ENCODE measurements at places on chromosomes 3 and 15.

GRCh38 chr15:62344806-62345539 is 179.9 kb upstream of the C2CD4B start:
- DNase-seq, result peak; percentile 35

DNA sequence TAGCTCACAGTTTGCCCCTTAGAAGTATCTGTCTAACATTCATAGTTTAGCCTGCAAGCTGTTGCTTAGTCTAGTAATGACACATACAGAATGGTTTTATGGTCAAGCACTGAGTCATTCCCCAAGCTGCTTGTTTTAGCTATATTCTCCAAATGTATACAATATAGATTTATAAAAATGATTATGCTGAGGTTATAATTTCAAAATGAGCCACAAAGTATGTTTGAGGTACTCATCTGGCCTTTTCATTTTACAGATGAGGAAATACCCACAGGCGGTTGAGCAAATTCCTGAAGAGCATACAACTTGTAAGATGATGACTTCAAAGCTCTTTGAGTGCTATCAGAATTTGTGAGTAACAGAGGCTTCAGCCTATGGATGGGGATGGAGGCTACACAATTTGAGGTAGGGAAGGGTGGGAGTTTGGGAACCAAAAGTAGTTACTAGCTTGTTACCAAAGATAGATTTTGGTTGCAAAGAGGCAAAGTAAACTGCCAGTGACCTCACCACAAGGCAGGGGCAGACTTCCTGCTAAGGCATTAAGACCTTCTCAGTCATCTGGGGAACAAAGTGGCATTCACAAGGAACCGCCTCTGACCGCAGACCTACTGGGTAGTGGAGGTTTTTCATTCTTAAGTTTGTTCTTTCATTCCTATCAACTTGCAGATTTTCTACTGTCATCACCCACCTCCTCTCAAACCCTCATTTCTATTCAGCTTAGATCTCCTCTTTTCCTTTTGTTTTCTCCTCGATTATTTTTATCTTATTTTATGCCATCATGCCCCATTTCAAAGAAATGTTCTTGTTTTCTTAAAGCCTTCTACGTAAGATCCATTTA is 257.2 kb upstream of the NECTIN3 start:
- DNase-seq, result no peak

DNA sequence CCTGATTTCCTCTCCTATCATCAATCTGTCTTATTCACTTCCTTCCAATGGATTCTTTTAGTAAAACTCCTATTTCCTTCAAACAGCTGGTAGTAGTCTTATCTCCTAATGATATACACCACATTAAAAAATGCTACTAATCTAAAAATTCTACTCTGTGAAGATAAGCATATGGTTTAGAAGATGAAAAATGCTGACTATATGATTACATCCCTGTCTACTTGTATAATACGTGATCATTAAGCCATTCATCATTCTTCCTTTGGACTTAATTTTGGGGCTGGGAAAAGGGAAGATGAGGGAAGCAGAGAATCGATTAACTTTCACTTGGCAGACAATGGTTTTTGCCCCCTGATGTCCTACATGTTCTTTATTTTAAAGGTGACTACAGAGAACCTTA is 453.1 kb downstream of the NSUN3 start:
- no peak for DNase-seq

- no peak for DNase-seq
Observed at GRCh38 chr3:64518496-64518895, 169.3 kb downstream of the ADAMTS9 start.

DNA sequence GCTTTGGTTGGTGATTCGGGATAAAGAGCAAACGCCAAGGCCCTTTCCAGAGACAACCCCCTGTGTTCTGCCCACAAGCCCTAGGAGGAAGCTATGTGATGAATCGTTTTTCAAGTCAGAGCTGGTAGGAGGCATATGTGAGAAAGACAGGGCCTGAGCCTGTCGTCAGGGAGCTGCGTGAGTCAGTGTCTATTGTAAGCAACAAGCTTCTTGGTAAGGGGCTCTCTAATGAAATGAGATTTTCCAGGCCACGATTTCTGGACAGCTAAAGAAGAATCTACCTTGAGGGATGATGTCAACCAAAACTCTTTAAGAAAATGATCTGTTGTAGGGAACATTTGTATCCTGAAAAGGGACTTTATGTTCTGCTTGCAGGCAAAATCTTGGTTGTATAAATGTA is 318.9 kb upstream of the IL12A start:
- no peak for DNase-seq

DNA sequence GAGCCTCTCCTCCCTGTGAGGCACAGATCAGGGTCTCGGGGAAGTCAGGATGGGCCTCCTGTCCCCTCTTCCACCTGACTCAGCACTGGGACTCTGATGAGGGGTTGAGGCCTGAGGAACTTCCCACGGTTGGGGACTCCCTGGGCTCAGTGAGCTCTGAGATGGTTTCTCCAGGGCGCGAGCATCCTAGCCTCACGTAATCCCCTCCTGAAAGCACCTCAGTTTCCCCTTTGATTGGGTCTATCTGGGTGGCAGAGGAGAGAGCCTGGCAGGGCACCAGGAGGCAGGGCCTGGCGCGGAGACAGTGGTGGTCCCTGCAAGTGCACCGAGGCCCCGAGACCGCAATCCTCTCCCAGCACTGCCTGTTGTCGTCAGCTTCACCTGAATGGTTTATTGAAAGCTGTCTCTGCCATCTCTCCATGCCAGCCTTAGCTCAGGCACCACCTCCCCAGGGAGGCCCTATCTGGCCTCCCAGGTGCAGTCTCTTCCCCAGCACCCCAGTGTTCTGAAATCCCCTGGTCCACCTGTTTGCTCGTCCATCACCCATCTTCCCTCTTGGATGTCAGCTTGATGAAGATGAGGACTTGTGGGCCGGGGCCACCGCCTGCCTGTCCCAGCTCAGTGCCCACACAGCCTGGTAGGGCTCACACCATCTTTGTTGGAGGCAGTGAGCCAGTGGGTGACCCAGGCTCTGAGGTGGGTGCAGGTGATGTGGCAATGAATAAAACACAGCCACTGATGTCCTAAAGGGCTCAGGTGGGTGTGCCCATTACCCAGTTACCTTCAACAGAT is 52.2 kb upstream of the PCSK6 start:
- no peak for DNase-seq

DNA sequence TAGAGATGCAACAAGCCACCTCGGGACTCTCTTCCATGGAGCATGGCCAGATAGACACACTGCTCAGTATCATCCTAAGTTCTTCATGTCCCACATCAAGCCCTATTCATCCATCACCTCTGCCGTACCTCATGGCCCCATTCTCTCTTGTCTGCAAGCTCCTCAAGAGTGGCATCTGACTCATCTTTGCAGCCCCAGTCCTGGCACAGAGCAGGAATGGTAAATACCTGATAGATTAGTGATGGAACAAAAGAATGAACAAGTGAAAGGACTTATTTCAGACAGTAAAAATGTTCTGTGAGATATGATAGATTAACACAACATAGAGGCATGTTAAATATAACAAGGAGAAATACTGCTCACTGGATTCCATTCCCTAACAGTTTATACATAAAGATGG is 176.4 kb downstream of the ISL2 start:
- DNase-seq, result no peak

- no peak for DNase-seq
Observed at GRCh38 chr3:146374146-146374545, 95.2 kb downstream of the PLSCR2 start.

DNA sequence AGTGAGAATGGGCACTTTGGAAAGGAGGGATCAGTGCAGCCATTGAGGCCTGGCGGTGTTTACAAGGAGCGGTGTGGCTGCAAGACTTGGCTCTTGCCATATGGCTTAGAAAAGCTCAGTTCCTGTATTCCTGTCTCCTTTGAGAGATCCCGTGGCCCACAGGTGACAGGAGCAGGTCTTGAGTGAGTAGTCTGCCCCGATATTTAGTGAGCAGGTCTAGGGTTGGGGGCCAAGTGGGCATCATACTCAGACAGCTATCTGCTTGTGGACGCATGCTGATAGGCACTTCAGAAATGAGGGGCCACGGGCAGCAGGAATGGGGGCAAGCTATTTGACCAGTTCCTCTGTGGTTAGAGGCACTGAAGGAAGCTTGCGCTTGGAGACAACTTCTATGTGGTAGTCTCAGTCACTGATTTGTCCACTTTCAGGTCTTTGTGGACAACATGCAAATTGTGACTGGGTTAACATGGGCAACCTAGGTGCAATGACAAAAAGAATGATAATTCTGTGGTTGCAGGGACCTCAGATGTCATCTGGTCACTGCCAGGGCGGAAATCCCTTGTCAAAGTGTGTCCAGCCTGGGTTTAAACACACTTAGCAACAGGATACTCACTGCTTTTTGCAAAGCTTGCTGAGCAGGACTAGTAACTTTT is 1.1 kb downstream of the TMED3 start:
- no peak for DNase-seq

- DNase-seq, result no peak
Observed at GRCh38 chr3:38397320-38397719, 50.7 kb downstream of the XYLB start.

GRCh38 chr3:171420667-171421066 is 39.5 kb downstream of the TNIK start:
- DNase-seq, result no peak

GRCh38 chr3:150742141-150742523 is 20.8 kb downstream of the SIAH2 start:
- DNase-seq, result no peak

DNA sequence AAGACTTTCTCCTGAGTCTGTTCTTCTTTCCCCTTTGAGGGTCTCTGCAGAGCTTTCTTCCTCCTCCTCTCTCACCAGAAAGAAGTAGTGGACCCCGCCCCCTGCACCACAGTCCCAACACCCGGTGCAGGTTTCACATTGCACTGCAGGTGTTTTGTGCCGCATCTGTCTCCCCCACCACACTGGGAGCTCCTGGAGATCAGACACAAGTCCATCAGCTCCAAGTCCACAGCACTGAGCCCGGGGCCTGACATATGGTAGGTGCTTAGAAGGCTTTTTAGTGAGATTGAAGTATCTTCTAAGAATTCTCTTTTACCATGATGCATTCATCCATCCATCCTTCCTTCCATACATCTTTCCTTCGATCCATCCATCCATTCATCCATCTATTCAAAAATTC is 9.8 kb downstream of the STRA6 start:
- no peak for DNase-seq

GRCh38 chr3:189726277-189726676 is 95.1 kb downstream of the TP63 start:
- no peak for DNase-seq

DNA sequence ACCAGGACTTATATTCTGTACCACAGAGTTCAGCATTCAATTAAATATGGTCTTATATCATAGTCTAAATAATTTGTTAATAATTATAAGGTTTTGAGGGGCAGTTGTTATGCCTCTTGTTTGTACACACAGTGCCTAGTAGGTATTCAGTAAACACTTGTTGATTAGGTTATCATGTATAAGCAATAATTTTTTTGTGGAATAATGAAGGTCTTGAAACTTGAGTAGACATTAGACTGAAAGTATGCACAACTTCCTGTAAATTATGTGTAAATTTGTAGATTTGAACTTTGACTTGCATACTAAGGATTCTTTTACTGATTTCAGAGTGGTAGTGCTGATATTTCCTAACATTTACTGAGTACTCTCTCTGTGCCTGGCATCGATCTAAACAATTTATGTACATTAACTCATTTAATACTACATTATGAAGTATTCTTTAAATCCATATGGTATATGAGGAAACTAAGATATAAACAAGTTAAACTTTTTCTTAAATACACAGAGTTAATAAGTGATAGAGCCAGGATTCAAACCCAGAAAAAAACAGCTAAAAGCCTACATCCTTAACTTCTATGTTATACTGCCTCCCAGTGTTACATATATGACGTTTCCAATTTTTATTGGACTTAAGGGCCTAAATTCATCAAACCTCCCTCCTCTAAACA is 65.1 kb downstream of the GLCE start:
- no peak for DNase-seq

DNA sequence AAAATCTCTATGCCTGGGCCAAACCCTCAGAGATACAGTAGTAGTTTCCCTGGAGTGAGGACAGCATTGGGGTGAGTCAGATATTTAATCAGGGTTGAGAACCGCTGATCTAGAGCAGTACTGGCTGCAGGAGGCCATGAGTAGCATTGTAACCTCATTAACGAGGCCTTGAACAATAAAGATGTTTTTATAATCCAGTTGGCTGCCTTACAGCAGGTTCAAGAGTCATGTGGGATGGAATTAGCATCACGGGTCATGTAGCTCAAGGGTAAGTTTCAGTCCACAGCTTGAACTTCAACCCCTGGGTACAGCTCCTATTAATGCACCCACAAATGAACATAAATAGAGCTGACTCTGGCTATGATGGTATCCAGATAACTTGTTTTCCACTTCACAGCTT is 5.1 kb downstream of the HPS3 start:
- DNase-seq, result no peak

GRCh38 chr3:98182196-98182595 is 15.7 kb downstream of the OR5H15 start:
- no peak for DNase-seq

- no peak for DNase-seq
Observed at GRCh38 chr3:115520651-115521245, 102.6 kb upstream of the GAP43 start.

DNA sequence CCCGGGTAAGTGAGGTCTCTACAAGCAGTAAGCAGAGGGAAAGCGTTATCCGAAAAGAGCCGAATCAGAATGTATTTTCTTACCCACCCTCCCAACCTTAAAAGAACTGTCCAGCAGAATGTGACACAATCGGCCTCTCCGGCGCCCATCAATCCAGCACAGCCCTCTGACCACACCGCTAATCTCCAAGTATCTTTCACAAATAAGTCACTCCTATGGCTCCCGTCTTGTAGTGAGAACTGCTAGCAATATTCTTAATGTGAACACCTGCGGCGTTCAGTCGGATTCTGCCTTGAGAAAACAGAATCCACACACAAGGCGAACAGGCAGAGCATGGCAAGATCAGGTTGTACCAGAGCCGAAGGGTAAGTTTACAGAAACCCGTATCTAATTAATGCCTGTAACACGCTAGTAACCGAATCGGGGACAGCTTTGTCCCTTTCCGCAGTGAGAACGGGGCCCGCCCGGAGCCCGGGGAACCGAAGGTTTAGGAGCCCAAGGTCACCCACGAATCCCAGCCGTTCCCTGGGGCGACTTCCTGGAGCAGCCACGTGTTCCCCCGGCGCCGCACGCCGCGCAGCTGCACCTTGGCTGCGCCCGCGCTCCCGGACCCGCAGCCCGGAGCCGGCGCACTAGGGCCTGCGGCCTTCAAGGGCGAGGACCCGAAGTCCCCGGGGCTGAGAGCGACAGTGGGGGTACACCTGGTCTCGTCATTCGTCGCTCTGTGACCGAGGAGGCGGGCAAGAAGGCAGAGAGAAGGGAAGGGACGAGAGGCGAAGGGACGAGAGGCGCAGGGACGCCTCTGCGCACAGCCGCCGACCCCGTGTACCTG is 672 bp downstream of the TFRC start:
- DNase-seq, result peak; percentile 30

DNA sequence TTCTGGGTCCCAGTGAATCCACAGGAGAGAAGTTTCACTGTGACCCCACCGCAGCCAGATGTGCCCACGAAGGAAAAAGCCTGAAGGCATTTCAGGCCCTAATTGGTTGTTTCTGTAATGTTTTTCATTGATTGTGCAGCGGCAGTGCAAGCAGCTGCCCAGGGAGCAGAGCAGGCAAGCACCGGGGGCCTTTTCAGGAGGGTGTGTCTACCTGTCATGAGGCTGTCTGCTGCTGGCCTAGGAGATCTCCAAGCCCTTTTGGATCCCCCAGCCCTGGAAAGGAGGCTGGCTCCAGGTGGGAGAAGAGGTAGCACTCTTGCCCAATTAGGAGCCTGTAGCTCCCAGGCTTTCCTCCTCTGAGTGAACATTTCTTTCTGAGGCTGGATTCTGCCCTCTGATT is 108.8 kb downstream of the EPHB1 start:
- no peak for DNase-seq

- no peak for DNase-seq
Observed at GRCh38 chr3:53744351-53744750, 101.9 kb downstream of the CHDH start.
